ENCODE measurements at places on chromosomes 7 and 10.

GRCh38 chr7:39951226-39952194, 1.5 kb downstream of the CDK13 start:
- DNase-seq: peak; percentile 90

- DNase-seq: no peak
Measured at GRCh38 chr10:35608328-35608672, 3.2 kb downstream of the GJD4 start.

- peak; percentile 46 for DNase-seq
Measured at GRCh38 chr7:1136841-1137516, 23.0 kb downstream of the ZFAND2A start.

DNA sequence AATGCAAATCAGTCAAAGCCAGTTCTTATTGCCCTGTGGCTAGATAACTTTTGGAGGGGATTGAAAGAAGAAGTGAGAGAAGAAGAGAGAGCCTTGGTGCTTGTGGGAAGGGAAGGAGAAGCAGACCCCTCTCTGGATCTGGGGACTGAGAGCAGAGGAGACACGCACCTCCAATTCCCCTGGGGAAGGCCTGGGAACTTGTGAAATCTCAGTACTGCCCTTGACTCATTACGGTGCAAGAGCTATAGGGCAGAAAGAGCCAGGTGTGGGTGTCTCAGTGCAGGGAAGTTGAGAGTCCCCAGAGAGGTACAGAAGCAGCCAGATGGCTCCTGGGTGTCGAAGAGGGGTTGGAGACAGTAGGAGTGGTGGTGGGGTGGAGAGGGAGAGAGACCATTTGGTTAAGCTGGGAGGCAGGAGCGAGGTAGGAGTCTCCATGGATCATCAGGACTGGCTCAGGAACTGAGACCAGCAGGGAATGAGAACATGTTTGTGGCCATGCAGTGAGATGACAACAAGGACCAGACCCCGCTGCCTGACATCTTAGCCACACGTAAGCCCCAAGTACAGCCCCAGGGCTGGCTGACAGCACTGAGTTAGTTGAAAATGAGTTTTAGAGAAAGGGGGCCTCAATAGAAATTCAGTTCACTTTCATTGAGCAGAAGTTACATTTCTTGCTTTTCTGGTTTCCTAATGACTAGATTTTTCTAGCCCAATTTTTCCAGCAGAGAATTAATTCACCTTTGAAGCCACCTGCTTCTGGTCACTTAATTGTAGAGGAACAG, 238.2 kb downstream of the BUB3 start:
- DNase-seq: peak; percentile 90

GRCh38 chr7:116784647-116785046, 77.7 kb upstream of the CAPZA2 start:
- DNase-seq: no peak

DNA sequence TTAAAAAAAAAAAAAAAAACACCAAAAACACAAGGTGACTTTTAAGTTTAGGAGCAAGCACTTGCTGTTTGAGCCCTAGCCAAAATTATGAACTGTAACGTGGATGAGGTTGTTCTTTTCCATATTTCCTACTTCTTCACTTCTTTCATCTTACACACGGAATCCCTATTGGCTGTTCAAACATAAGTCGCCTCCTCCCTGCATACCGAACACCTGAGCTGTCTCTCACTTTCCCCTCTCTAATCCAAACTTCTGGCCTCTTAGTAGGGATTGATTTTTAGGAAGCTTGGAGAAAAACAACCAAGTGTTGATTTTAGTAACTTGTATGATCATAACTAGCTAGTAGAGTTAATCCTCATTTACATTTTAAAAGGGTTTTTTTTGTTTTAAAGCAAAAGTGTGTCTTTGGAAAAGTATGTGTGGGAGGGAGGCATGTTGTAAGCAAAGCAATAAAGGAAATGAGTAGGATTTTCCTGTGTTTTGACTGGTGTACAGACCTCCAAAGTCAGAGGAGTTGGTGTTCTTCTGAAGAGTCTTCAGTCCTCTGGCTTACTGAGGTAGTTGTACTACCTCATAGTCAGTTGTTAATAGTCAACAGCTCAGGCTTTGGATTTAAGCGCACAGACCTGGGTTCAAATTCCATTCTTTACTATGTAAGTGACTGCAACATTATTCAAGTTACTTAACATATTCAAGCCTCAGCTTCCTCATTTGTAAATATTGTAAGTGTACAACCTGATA, 39.3 kb downstream of the RABGEF1 start:
- DNase-seq: no peak

DNA sequence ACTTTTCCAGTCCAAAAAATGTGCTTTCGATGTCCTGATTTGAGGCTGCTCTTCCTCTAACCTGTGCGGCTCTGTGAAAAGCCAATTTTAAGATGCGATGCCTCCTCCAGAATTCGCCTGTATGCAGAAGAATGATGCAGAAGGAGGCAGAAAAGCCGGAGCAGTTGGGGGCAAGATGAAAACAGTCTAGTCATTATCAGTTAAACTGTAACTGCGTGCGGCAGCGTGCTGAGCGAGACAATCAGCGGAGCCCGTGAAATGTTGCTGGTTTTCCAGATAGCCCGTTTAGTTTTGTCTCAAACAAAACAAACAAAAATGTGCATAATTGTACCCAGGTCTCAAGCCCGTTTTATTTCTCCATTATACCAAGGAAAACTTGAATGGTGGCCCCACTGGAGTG, 137.0 kb upstream of the FGFR2 start:
- no peak for DNase-seq

- DNase-seq: no peak
Measured at GRCh38 chr10:61629576-61629975, 33.2 kb upstream of the CABCOCO1 start.

DNA sequence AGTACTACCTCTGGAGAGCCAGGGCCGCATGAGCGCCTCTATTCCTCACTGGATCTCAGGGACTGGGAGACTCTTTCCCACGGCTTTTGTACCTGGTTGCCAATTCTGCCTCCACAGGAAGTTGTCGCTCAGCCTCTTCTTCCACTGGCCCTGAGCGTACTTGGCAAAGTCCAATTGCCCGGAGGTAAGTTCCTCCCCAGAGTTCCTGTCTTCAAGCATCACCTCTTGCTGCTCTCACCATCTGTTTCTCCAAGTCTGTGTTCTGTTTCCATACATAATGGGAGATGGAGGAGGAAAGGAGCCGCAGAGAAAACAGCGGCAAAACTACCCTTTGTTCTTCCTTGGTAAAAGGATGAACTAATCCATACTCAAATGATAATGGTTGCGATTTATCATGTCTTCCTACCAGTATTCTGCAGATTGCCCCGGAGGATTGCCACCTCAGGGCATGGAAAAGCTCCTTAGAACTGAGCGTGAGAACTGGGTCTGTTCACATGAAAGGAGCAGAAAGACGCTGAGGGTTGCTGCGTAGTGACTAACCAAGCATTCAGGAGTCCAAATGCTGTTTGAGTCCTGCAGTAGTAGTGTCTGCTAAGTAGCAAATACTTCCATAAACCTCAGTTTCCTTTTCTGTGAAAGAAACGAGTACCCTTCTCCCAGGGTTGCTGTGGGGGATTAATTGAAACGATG, 170.2 kb upstream of the GLI3 start:
- DNase-seq: no peak

- no peak for DNase-seq
Measured at GRCh38 chr7:100169147-100169850, 882 bp upstream of the GAL3ST4 start.

- DNase-seq: no peak
Measured at GRCh38 chr7:154892459-154892858, 110.5 kb downstream of the PAXIP1 start.

- DNase-seq: no peak
Measured at GRCh38 chr10:77546042-77546441, 91.6 kb downstream of the KCNMA1 start.

DNA sequence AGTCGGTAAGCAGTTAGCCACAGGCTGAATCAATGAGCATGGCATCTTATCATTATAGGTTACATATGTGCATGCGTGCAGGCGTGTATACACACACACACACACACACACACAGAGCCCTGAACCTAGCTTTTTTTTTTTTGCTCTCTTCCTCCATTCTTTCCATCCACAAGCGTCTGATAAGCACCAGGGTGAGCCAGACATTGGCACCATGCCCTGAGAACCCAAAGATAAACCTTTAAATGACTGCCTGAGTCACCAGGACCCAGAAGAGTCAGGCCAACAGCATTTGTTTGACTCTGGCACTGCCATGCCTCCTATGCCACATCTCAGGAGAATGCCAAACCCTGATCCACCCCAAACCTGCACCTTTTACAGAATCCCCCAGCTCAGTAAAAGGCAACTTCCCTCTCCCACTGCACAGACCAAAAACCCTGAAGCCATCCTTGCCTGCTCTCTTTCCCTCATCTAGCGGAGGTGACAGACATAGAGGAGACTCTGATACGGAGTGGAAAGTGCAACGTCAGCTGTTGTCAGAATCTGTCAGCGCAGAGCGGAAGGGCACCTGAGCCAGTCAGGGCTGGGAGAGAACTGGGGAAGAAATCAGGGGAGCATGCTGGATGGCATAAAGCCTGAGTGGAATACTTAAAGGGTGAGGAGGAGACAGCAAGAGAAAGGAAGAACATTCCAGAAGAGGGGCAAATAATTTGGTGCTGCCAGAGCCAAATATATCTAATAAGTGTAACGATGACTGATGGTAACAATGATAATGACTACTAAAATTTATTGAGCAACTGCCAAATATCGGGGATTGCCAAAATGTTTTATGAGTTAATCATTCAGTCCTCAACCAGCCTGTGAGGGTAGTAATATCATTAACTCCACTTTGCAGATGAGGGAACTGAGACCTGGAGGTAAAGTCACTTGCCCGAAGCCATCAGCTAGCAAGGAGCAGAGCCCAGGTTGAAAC, 3.2 kb downstream of the PARP12 start:
- no peak for DNase-seq

GRCh38 chr10:69317175-69317604, 38.9 kb downstream of the HK1 start:
- DNase-seq: peak; percentile 88

DNA sequence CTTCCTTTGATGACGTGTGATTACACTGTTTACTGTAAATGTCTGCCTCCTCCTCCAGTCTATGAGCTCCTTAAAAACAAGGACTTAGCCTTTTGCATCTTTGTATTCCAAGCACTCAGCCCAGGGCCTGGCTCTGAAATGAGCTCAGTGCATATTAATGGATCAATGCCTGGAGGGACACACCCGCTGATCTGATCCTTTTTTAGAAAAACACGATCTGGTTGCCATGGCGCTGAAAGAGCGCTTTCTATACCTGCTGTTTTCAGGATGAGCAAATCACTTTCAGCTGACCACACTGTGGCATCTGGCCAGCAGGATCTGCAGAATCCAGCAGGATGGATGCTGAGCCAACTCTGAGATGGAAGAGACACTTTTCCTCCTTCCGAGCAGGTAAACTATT, 37.8 kb upstream of the GARS1 start:
- DNase-seq: no peak

GRCh38 chr7:30347226-30348082, 63.1 kb downstream of the ZNRF2 start:
- DNase-seq: no peak

DNA sequence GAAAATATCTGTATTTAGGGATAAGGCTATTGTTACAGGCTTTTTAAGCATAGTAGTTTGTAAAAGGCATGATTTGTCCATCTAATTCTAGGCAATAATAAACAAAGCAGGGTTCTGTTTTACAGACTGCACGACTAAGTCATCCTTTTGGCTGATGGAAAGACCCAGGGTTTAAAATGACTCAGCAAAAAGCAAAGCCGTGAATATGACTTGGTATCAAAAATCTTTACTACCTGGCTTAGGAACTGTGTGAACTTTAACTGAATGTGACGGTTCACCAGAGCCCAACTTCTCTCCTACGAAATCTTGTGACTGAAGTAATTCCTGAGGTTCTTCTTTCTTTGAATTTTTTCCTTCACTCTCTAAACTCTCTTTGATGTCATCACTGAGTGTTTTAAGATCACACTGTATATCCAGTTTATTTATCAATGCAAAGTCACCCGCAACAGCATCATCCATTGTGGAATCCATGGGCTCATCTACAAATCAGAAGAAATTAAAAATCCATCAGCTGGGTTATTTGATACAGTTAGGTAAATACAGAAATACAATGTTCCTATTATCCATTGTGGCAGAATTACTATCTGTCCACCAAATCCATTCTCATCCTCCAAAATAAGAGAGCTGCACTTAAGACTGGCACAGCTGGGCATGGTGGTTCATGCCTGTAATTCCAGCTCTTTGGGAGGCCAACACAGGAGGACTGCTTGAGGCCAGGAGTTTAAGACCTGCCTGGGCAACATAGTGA, 17.0 kb downstream of the ATE1 start:
- no peak for DNase-seq

DNA sequence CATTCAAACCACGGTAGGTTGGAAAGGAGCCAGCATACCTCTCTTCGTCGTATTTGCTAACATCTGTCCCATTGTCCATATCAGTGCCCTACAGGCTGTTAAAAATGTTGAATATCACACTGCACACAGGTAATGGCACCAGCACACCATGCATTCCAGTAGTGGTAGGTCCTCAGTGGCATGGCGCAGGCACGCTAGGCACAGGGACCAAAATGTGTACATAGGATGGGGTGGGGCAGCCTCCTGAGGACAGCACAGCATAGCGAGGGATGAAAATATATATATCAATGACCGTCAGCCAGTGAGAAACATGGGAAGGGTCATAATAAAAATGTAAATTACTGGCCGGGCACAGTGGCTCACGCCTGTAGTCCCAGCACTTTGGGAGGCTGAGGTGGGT, 99.9 kb upstream of the CTBP2 start:
- DNase-seq: peak; percentile 9

All from Karpas-422 (cell line).